ENCODE measurements at places on chromosomes 16 and 17. TPM values are rescaled to one million over a fixed set of nuclear protein-coding genes. Genes with fewer than 3 reads are reported as not detected.
A peak's percentile ranks its signal among the peaks of the same experiment; 100 is the strongest.

The ADAD2 gene
- total RNA-seq: 0.19 TPM

The BRIP1 gene
- total RNA-seq: 15.8 TPM

GRCh38 chr16:12976496-12976895, 75.1 kb downstream of the SHISA9 start:
- H3K27me3 ChIP-seq: no peaks in the 10 kb centered on the region
- H3K27ac ChIP-seq: no peak overlapping the region
- DNase-seq: no peak

The VMO1 gene
- total RNA-seq: not detected

The TMC7 gene
- total RNA-seq: not detected

GRCh38 chr17:57636274-57636673, 108.8 kb downstream of the CCDC182 start:
- peaks cover 26% of the 10 kb centered on the region for H3K36me3 ChIP-seq
- peaks cover 4% of the 10 kb centered on the region for H3K4me1 ChIP-seq
- DNase-seq: no peak
- no peak overlapping the region for H3K27ac ChIP-seq
- H3K4me3 ChIP-seq: no peak overlapping the region

- no peaks in the 10 kb centered on the region for H3K4me1 ChIP-seq
- H3K27me3 ChIP-seq: no peaks in the 10 kb centered on the region
- DNase-seq: no peak
These were observed 113.9 kb upstream of the FOXF1 start for GRCh38 chr16:86396422-86396821.

GRCh38 chr17:48997103-48997826, at the start of gene IGF2BP1:
IGF2BP1 (plus strand) TSS chr17:48997385; CDS start chr17:48997746, 361 bp downstream.
- peak; percentile 34 for DNase-seq
- peaks cover 30% of the 10 kb centered on the region for H3K4me1 ChIP-seq

The UTS2R gene
- not detected for total RNA-seq

The DUS1L gene
- 118 TPM for total RNA-seq

The GINS2 gene
- 66.9 TPM for total RNA-seq

The HCRT gene
- not detected for total RNA-seq

- H3K27ac ChIP-seq: no peak overlapping the region
- DNase-seq: no peak
- peaks cover 8% of the 10 kb centered on the region for H3K4me1 ChIP-seq
- H3K36me3 ChIP-seq: peaks cover 2% of the 10 kb centered on the region
- H3K4me3 ChIP-seq: no peak overlapping the region
These were observed 143.5 kb upstream of the HLF start for GRCh38 chr17:55121268-55121667.

DNA sequence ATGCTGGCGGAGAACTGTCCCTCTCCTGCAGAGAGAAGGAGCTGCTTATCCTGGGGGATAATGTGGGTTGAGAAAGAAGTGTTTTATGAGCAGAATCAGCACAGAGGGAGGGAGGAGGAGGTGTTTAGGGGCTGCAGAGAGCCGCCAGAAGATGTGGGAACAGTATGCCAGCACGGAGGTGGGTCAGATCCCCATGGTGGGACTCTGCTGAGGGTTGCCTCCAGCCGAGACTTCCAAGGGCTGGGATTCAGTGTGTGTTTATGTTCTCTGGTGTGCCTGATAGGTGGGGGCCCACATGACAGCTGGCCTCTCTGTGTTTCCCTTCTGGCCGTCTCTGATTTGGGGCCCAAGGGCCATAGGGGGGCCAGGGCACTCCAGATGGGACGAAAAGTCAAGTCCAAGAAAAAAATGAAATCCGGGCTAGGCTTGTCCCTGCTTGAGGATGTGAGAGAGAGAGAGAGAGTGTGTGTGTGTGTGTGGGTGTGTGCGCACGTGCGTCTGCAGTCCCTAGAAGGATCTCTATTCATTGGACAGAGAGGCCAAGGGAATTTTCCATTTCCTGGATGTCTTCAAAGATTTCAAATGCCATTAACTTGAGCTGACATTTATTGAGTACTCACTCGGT, 21.6 kb downstream of the PRKCB start:
- H3K27ac ChIP-seq: no peak overlapping the region
- peaks cover 82% of the 10 kb centered on the region for H3K4me1 ChIP-seq
- peaks cover 11% of the 10 kb centered on the region for H3K36me3 ChIP-seq
- no peaks in the 10 kb centered on the region for H3K27me3 ChIP-seq

GRCh38 chr16:22789281-22789945, 24.5 kb upstream of the HS3ST2 start:
- H3K36me3 ChIP-seq: peaks cover 2% of the 10 kb centered on the region
- H3K27ac ChIP-seq: no peak overlapping the region
- no peaks in the 10 kb centered on the region for H3K4me1 ChIP-seq
- DNase-seq: no peak

The KRT32 gene
- not detected for total RNA-seq

- H3K4me1 ChIP-seq: no peaks in the 10 kb centered on the region
- H3K27ac ChIP-seq: no peak overlapping the region
- H3K27me3 ChIP-seq: peaks cover 3% of the 10 kb centered on the region
- DNase-seq: no peak
These were observed 32.7 kb upstream of the SSTR2 start for GRCh38 chr17:73132085-73132492.

The TBC1D28 gene
- not detected for total RNA-seq

DNA sequence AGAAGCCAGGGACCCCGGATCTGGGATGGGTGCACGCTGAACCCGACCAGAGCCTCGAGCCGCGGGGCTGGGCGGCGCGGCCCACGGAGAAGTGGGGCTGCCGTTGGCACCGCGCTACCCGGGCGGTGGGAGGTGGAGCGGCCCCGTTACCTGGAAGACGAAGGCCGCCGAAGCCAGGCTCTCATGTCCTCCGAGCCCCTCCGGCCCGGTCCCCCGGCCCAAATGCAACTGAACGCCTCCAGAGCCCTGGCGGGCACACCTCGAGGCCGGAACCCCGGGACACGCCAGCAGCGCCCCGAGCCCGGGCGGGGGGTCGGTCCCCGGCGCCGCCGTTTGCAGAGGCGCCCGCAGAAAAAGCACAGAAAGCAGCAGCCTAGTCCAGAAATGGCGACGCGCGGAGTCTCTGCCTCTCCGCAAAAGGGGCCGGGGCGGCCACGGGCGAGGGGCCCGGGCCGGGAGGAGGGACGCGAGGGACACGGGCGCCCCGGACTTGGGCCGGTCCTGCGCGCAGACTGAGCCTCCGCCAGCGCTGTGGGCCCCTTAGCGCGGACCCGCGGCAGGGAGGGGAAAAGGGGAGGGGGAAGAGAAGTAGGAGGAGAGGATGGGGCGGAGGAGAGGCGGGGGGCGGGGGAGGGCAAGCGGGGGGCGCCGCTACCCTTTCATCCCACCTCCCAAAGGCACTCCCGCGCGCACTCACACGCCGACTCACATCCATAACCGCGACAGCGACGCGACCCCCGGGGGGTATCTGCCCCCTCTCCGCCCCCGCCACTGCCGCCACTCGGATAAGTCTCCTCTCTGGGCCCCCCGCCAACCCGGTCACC, 1.4 kb downstream of the AXIN2 start:
- peak overlapping the region; percentile 76 for H3K4me3 ChIP-seq
- peak; percentile 35 for DNase-seq
- peaks cover 1% of the 10 kb centered on the region for H3K36me3 ChIP-seq
- H3K27me3 ChIP-seq: no peaks in the 10 kb centered on the region

DNA sequence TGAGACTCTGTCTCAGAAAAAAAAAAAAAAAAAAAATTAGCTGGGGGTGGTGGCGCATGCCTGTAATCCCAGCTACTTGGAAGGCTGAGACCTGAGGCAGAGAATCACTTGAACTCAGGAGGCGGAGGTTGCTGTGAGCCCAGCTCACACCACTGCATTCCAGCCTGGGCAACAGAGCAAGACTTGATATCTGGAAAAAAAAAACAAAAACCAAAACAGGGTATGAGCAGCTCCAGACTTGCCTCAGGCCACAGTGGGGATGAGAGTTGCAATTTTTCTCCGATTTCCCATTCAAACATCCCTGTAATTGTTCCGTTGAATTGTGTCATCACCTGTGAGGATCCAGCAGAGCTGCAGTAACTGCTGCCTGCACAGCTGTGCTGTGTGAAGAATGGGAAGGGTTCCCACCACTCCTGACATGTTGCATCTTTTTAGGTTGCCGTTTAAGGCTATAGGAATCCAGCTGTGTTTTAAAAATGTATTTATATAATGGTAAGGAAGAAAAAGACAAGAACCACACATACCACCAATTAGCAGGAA, 150.0 kb downstream of the VPS53 start:
- H3K4me3 ChIP-seq: no peak overlapping the region
- DNase-seq: no peak
- peaks cover 19% of the 10 kb centered on the region for H3K4me1 ChIP-seq
- H3K27me3 ChIP-seq: no peaks in the 10 kb centered on the region
- H3K36me3 ChIP-seq: peaks cover 29% of the 10 kb centered on the region
- no peak overlapping the region for H3K27ac ChIP-seq

DNA sequence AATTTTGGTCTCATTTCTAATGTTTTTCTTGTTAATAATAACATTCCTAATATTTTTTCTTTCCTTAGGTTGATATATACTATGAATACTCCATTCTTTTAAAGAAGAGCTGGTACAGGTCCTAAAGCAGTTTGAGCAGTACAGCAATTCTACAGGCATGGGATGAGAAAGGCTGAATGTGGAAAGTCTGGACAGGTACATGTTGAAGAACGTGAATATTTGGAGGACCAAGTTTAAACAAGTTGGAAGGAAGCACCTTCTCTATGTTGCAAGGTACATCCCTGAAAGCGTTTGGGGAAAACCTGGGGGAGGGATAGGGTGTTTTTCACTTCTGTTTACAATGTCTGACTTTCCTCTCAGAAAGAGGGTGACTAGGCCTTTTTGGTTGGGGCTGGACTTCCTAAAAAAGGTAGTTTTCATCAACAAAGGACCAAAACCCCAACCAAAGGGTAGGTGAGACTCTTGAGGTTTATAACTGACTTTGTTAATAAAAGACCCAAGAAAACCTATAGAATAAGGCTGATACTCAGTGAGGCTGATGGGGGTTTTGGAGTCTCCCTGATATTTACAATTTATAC, 95.9 kb upstream of the AXIN2 start:
- H3K36me3 ChIP-seq: no peaks in the 10 kb centered on the region
- peak; percentile 10 for DNase-seq
- peak overlapping the region; percentile 23 for H3K27ac ChIP-seq
- no peak overlapping the region for H3K4me3 ChIP-seq

- no peak for DNase-seq
- H3K4me1 ChIP-seq: peaks cover 43% of the 10 kb centered on the region
- H3K27me3 ChIP-seq: no peaks in the 10 kb centered on the region
These were observed 22.1 kb downstream of the CNTNAP1 start for GRCh38 chr17:42704490-42704836.

The CCL3 gene
- 981 TPM for total RNA-seq

The KCNJ2 gene
- not detected for total RNA-seq

DNA sequence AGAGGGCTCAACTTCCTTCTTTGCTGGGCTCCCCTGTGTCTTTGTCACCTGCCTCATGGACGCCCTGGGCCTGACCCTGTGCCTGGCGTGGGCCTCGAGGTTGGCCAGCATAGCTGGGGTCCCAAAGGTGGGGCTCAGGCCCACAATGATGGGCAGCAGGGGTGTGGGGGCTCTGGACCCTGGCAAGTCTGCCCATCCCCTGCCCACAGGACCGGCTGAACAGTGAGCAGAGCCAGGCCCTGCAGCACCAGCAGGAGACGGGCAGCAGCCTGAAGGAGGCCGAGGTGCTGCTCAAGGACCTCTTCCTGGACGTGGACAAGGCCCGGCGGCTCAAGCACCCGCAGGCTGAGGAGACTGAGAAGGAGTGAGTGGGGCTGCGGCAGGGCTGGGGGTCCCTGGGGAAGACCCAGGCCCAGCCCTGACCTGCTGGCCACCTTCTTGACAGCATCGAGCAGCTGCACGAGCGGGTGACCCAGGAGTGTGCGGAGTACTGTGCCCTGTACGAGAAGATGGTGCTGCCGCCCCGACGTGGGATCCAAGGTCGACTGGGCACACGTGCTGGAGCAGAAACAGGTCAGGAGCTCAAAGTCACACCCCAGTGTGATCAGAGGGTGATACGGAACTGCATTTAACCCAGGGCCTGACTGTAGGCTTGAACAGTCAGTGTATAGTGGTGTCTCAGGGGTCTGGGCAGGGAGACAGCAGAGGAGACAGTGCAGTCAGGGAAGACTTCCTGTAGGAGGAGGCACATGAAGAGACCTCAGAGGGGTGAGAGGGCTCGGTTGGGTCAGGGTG, 3.8 kb downstream of the EVPLL start:
- H3K36me3 ChIP-seq: no peaks in the 10 kb centered on the region
- H3K27me3 ChIP-seq: peaks cover 8% of the 10 kb centered on the region
- H3K4me3 ChIP-seq: no peak overlapping the region
- H3K27ac ChIP-seq: no peak overlapping the region
- H3K4me1 ChIP-seq: no peaks in the 10 kb centered on the region
- no peak for DNase-seq

The MYL11 gene
- 1.6 TPM for total RNA-seq

The NPIPB2 gene
- total RNA-seq: 7.6 TPM

GRCh38 chr17:73311428-73311780, 397 bp downstream of the CDC42EP4 start:
- H3K4me3 ChIP-seq: peak overlapping the region; percentile 81
- no peak overlapping the region for H3K27ac ChIP-seq
- no peaks in the 10 kb centered on the region for H3K27me3 ChIP-seq
- peaks cover 14% of the 10 kb centered on the region for H3K4me1 ChIP-seq
- H3K36me3 ChIP-seq: no peaks in the 10 kb centered on the region

GRCh38 chr17:73690676-73691075, 46.4 kb upstream of the SDK2 start:
- no peak overlapping the region for H3K4me3 ChIP-seq
- no peaks in the 10 kb centered on the region for H3K4me1 ChIP-seq
- H3K36me3 ChIP-seq: no peaks in the 10 kb centered on the region
- H3K27ac ChIP-seq: no peak overlapping the region
- no peaks in the 10 kb centered on the region for H3K27me3 ChIP-seq

GRCh38 chr16:630249-630814, 453 bp upstream of the WFIKKN1 start:
- H3K4me3 ChIP-seq: no peak overlapping the region
- no peak for DNase-seq
- H3K27me3 ChIP-seq: no peaks in the 10 kb centered on the region
- no peaks in the 10 kb centered on the region for H3K36me3 ChIP-seq

The IL21R gene
- total RNA-seq: 55.9 TPM

- DNase-seq: no peak
- H3K4me3 ChIP-seq: peak overlapping the region; percentile 97
- no peaks in the 10 kb centered on the region for H3K27me3 ChIP-seq
- H3K4me1 ChIP-seq: peaks cover 37% of the 10 kb centered on the region
These were observed 1.4 kb downstream of the ALDOA start for GRCh38 chr16:30066761-30067583.

GRCh38 chr17:1174263-1174880, 5.4 kb downstream of the ABR start:
- no peak overlapping the region for H3K27ac ChIP-seq
- DNase-seq: no peak
- no peaks in the 10 kb centered on the region for H3K4me1 ChIP-seq
- H3K4me3 ChIP-seq: no peak overlapping the region

DNA sequence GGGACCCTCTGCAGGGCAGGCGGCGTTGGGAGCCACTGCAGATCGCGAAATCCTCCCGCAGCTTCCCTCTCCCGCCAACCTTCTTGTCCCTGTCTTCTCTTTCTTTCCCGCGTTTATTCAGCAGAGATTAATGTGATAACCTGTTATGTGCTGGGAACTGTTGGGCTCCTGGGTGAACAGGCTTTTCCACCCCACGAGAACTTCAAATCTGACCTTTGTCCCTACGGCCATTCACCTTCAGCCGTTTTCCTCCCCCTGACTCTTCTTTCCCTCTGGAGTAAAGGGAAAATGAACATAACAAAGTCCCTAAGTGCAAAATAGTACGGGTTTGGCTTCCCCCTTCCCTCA, 15.2 kb upstream of the KPNA2 start:
- peaks cover 4% of the 10 kb centered on the region for H3K36me3 ChIP-seq
- peak overlapping the region; percentile 86 for H3K4me3 ChIP-seq
- peaks cover 9% of the 10 kb centered on the region for H3K4me1 ChIP-seq
- peaks cover 2% of the 10 kb centered on the region for H3K27me3 ChIP-seq
- no peak for DNase-seq
- H3K27ac ChIP-seq: peak overlapping the region; percentile 75

- no peaks in the 10 kb centered on the region for H3K4me1 ChIP-seq
- H3K27ac ChIP-seq: no peak overlapping the region
- no peak overlapping the region for H3K4me3 ChIP-seq
- peaks cover 31% of the 10 kb centered on the region for H3K36me3 ChIP-seq
These were observed 8.0 kb downstream of the FANCA start for GRCh38 chr16:89808475-89808874.

Data from activated CD4-positive, alpha-beta memory T cell treated with anti-CD3 and anti-CD28 coated beads for 36 hours (primary cell).